Gastroesophageal sphincter (tissue), 4 donors: ENCODE measurements at places on chromosomes 7 and 10. TPM values are rescaled to one million over a fixed set of nuclear protein-coding genes. Genes with fewer than 3 reads are reported as not detected.

The GNAT3 gene
- total RNA-seq: not detected

The MOGAT3 gene
- not detected for total RNA-seq

The GOLGA7B gene
- 0.40 TPM for total RNA-seq

The ICA1 gene
- total RNA-seq: 11.7 TPM

The PHTF2 gene
- total RNA-seq: 22.7 TPM

DNA sequence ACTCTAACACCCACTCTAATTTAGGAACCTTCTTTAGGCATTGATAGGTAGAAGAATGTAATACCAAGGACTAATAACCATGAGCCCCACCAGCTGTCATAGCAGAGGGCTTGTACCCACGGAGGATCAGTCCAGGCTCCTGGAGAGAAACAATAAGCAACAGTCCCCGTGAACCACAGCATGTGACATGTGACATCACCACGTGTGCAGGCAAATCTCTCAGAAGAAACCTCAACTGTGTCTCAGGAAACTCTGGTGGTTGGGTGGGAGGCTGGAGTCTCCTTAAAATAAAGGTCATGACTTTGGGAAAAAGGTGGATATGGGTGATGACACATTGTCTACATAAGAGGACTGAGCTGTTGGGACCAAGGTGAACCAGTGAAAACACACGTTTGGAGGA is 653.9 kb upstream of the FOXK1 start:
- no peak for ATAC-seq

DNA sequence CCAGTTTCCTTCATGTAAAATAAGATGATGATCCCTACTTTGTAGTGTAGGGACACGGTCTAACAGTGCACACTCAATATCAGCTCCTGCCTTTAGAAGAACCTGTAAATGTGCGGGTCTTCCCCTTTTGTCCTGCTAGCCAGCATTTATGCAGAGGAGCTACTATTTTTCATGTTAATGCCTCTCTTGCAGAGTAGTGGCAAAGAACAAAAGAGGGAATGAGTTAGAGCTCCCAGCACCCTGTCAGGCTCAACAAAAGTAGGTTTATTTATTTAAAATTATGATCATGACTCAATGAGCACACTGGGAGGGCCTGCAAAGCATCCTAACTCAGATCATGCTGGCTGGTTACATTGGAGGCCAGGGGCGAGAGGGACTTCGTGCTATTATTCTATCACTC is 414.5 kb upstream of the COBL start:
- no peak for ATAC-seq

DNA sequence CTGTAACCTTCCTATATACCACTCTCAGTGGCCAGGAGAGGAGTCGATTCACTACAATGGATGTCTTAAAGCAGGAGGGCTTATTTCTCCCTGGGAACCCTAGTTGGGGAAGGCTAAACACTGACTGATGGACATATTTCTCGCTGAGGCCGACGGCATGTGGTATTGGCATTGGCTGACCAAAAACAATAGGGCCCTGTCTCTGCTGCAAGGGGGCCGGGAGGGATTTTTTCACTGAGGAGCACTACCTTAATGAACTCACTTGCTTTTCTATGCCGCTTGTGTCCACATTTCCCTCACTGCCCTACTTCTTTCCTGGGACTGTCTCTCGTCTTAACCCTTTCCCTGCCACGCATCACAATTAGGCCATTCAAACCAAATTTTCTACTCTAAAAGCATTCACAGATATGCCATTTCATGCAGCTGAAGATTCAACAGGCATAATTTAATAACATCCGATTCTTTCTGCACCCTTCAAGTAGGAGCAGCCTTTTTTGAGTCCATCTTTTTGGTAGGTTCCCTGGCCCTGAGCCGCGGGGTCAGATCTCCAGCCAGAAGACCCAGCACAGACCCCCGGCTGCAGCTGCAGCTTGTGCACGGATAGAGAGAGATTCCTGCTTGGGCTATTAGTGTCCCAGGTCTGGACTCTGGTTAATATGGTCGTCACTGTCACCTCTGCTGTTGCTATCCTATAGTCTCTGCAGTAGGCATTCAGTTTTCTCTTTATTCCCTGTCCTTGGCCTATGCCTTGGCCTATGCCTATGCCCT is 118.7 kb downstream of the HIPK2 start:
- ATAC-seq: no peak

DNA sequence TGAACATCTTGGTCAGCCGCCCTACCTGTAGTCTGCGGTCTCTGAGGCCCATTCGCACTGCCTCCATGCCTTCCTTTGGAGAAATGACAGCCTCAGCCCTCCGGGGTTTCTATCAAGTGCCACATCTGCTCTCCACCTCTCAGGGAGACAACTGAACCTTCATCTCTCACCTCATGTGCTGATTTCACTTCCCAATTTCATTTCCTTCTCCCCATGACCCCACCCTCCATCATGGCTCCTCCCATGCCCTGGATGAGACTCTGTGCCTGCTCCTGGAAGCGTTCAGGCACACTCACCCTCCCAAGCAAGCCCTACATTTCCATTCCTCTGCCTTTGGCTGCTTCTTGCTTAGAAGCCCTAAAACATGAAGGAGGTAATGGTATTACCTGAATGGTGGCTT is 7.8 kb upstream of the SCD start:
- ATAC-seq: no peak

- ATAC-seq: no peak
Measured at GRCh38 chr10:16681521-16681920, 135.7 kb downstream of the RSU1 start.

DNA sequence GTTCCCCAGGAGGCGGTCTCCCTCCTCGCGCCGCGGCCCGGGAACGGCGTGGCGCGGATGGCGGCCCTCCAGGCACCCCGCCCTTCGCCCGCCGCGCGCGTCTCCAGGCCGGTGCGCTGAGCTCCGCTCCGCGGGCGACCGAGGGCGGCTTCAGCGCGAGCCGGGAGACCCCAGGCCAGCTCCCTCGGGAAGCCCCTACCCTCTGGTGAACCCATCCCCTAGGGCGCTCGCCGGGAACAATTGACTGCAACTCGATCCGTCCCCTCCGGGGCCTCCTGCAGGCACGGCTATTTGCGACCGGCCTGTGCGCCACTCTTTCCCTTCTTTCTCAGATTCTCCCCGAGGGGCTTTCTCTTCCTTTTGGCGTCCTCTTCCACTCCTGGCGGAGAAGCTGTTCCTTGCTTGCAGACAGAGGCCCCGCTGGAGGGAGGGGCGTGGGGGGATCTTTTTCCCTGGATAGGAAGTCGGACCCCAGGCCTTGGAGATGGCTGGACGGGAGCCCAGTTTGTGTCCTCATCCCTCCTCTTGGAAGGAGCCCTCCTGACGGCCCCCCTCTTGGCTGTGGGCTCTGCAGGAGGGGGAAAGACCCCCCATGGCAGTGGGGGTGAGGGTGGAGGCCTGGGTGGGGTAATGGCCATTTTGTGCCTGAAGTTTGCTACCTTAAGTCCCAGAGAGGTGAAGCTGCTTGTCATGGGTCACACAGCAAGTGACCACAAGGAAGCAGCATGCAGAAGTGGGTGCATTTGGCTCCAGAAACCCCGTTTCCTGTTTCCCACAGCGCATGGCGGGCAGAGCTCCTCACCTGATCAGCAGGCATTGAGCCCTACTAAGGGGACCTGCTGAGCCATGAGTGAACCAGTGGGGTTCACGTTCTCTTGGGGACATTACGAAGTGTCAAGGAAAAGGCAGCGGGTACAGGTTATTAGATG is 171.2 kb upstream of the TNRC18 start:
- ATAC-seq: no peak

DNA sequence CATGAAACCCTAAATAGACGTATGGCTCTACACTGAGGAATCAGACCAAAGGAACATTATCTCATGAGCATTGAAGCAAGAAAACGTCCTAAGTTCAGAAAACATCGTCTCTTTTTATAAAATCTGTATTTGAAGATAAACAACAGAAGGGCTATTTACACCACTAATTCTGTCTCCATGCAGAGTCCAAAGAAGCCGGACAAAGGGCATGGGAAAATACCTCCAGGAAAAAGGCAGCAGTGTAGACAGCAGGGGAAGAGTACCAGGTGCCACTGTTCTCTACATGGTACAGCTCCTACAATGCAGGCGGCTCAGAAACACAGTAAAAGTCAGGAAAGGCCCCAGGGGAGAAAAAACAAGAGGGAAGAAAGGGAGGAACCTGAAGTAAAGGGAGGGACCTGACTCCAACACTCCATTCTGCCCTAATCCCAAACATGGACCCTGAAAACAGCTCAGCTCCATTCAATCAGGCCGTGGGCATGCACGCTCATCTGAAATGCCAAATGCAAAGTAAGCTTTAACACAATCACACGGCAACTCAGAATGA is 17.5 kb downstream of the FAM171A1 start:
- ATAC-seq: no peak

- ATAC-seq: no peak
Measured at GRCh38 chr10:124595143-124595883, 133.7 kb downstream of the LHPP start.

DNA sequence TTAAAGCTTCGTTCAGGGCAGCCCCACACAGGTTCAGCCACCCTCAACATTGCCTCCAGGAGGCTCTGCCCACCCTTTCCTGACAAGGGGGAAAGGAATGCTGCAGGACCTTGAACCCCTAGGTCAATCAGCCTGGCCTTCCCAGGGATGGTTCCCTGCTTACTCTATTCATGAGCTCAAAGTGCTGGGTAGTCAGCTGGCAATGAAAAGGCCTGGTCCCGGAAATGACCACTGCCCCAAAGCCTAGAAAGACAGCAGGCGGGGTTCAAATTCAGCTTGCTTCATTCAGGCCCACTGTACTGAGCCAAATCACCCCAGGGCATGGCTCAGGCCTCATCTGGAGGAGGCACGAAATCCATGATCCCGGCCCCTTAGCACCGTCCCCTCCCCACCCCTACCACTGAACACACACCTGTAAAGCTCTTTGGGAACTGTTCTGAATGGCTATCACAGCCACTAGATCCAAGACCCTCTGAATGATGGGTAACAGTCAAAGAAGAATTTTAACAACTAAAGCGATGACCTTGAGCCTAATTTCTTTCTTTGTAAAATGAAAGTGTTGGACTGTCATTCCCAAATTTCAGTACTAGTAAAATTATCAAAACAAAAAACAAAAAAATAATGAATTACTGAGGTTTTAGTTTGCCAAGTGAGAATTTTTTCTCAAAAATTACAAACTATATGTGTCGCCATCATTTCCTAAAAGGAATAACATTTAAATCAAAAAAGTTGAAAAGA is 1.0 kb downstream of the URGCP start:
- ATAC-seq: no peak

DNA sequence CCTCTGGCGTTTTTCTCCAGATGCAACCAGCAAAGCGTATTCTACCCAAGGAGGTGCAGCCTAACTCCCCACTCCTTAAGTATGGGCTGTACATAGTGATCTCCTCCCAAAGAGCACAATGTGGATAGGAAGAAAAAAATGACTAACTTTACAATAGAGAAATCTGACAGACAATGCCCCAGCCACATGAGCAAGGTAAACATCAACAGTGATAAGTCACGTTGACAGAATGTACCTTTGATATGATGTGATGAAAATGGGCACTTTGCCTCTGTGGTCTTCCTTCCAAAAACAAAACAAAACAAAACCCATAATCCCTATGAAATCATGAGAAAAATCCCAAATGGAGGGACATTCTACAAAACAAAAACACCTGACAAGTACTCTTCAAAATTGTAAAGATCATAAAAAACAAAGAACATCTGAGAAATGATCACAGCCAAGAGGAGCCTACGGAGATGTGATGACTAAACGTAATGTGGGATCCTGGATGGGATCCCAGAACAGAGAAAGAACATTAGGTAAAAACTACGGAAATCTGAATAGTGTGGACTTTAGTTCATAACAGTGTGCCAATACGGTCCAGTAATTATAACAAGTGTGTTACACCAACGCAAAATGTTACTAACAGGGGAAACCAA is 50.6 kb downstream of the ABLIM1 start:
- ATAC-seq: peak; percentile 76

- ATAC-seq: no peak
Measured at GRCh38 chr7:157703534-157704195, 366.9 kb downstream of the DNAJB6 start.

DNA sequence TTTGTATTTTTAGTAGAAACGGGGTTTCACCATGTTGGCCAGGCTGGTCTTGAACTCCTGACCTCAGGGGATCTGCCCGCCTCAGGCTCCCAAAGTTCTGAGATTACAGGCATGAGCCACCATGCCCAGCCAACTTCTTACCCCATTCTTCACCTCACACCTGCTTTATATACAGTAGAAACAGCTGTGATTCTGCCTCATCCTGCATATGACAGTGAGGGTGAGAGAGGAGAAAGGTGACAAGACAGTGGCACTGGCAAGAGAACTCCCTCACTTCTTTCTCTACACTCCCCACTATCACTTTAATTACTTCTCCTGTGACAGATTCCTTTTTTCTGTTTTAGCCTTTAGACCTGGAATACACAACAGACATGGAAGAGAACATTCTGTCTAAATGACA is 61.8 kb upstream of the CAPZA2 start:
- no peak for ATAC-seq

DNA sequence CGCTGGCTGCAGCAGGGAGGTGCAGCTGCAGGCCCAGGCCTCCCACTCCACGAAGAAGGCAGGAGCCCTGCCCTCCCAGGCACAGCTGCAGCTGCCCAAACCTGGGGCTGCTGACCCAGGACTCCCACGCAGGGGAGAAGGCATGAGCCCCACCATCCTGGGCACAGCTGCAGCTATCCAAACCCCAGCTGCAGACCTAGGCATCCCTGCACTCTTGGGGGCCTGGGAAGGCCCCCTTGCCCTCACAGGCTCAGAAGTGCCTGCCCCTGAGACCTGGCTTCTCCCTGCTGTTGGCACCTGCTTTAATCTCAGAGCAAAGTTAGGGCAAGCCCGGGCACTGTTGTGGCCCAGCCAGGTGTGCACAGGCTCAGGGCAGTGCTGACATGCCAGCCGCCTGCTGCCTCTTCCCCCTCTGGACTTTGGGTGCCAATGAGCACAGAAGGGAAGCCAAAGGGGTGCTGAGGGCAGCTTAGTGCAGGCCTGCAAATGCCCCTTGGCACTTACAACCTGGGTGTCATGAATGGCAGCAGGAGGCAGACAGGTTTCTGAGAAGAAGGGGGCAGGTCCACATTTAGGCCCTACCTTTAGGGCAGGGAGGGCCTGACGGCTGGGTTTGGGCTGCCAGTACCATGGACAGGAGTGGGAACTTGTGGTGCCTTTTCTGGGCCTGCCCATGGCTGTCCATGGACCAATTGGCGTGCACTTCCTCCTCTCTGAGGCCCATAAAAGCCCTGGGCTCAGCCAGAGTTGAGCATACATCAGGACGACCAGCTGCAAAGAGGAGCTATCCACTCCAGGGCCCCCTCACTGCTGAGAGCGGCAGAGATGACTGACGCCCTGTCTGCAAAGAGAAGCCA is 31.1 kb downstream of the CRTAC1 start:
- no peak for ATAC-seq
